Smooth muscle cell of trachea (primary cell): ENCODE measurements at places on chromosomes 2 and 18. TPM values are rescaled to one million over a fixed set of nuclear protein-coding genes. Genes with fewer than 3 reads are reported as not detected.

The TMEM37 gene
- 0.44 and 1.5 TPM in 2 replicates for total RNA-seq

The SMAD4 gene
- total RNA-seq, result 93.8 and 108 TPM in 2 replicates

The LYG1 gene
- 0.17 and 0.73 TPM in 2 replicates for total RNA-seq

The VIT gene
- total RNA-seq, result 1.2 and 2.3 TPM in 2 replicates

The MDH1B gene
- 0.99 and 1.2 TPM in 2 replicates for total RNA-seq

The COL5A2 gene
- 279 and 388 TPM in 2 replicates for total RNA-seq

The MEP1B gene
- 0.17 TPM in 1 of 2 replicates, not detected in the other for total RNA-seq

The TBC1D8 gene
- 12.8 and 15.9 TPM in 2 replicates for total RNA-seq

The LOXHD1 gene
- total RNA-seq, result not detected in 2 replicates

The SFT2D3 gene
- 5.2 and 6.6 TPM in 2 replicates for total RNA-seq

The KCMF1 gene
- 70.1 and 74.6 TPM in 2 replicates for total RNA-seq

The INO80B gene
- 14.1 and 16.0 TPM in 2 replicates for total RNA-seq

The DUSP11 gene
- 34.7 and 39.0 TPM in 2 replicates for total RNA-seq

The BMP10 gene
- total RNA-seq, result not detected in 2 replicates

The HOXD11 gene
- total RNA-seq, result not detected in 2 replicates

The KYNU gene
- total RNA-seq, result 1.2 and 5.3 TPM in 2 replicates

The CCL20 gene
- 2.2 TPM in 1 of 2 replicates, not detected in the other for total RNA-seq

The OTOS gene
- 1.2 TPM in 1 of 2 replicates, not detected in the other for total RNA-seq

The BOLL gene
- not detected in 2 replicates for total RNA-seq

The TXNDC2 gene
- total RNA-seq, result under 0.01 TPM in 2 replicates

The SERPINB12 gene
- total RNA-seq, result not detected in 2 replicates

The KLHL29 gene
- total RNA-seq, result 4.2 and 13.9 TPM in 2 replicates

The ARHGAP25 gene
- total RNA-seq, result 0.66 and 1.7 TPM in 2 replicates

The CABYR gene
- total RNA-seq, result 7.7 and 10.1 TPM in 2 replicates

The GNAL gene
- 0.15 and 0.99 TPM in 2 replicates for total RNA-seq

The SLC8A1 gene
- 71.3 and 80.3 TPM in 2 replicates for total RNA-seq

The CDKL4 gene
- total RNA-seq, result 1.2 and 1.3 TPM in 2 replicates

The TCF23 gene
- total RNA-seq, result not detected in 2 replicates

The RAB27B gene
- 1.0 and 2.0 TPM in 2 replicates for total RNA-seq

The ZC3H15 gene
- 56.2 and 93.1 TPM in 2 replicates for total RNA-seq

The C2orf92 gene
- total RNA-seq, result 1.3 and 1.7 TPM in 2 replicates

The ANO7 gene
- total RNA-seq, result 0.15 and 0.83 TPM in 2 replicates

The KCNF1 gene
- 0.29 and 0.83 TPM in 2 replicates for total RNA-seq

The LRATD1 gene
- total RNA-seq, result under 0.01 TPM in 2 replicates

The DAW1 gene
- 0.17 and 0.29 TPM in 2 replicates for total RNA-seq

The TTN gene
- 0.50 and 3.8 TPM in 2 replicates for total RNA-seq

The PROC gene
- total RNA-seq, result not detected in 2 replicates

The HOXD4 gene
- not detected in 2 replicates for total RNA-seq

The DIPK1C gene
- not detected in 2 replicates for total RNA-seq

The SMAD7 gene
- total RNA-seq, result 9.3 and 22.0 TPM in 2 replicates

The TEKT4 gene
- total RNA-seq, result not detected in 2 replicates

The TBR1 gene
- total RNA-seq, result under 0.01 TPM in 1 of 2 replicates, not detected in the other

The CSRNP3 gene
- 2.8 and 3.0 TPM in 2 replicates for total RNA-seq

The PARD6G gene
- total RNA-seq, result 0.73 and 5.8 TPM in 2 replicates
